ENCODE measurements at places on chromosomes 7 and 10.

DNA sequence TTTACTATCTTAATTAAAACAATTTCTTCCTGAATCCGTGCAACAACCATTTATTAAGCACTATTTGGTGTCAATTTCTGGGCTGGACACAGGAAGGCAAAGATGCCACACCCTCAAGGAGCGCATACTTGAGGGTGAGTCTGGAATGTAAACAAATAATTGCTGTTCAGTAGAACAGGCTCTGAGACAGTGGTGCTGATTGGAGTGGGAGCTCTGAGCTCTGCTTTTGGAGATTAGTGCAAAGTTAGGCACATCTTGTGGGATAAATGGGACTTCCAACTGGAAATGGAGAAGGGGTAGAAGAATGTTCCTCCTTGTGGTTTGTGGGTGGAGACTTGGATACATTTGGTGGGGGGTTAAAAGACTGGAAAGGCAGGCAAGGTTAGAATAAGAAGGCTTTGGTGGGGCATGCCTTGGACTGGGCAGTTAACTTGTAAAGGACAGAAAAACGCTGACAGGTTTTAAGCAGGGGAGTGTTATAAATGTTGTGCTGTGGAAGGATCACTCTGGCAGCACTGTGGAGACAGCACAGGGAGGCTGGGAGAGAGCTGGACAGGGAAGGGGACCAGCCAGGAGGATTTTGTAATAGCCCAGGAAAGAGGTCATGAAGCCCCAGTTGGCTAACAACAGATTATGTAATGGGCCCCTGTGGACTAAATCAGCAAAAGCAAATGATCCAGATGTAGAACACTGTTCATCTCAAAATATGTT lies 80.7 kb downstream of the ZNF365 start:
- no peak for DNase-seq

DNA sequence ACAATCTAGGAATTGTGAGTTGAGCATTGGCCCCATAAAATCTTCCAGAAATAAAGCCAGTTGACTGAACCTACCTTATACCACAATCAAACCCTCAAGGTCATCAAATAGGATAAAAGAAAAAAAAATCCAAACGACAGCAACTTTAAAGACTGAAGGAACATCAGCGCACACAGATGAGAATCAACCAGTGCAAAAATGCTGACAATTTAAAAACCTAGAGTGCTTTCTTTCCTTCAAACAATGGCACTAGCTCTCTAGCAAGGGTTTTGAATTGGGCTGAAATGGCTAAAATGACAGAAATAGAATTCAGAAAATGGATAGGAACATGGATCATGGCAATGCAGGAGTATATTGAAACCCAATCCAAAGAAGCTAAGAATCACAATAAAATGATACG lies 16.1 kb upstream of the POT1 start:
- no peak for DNase-seq

DNA sequence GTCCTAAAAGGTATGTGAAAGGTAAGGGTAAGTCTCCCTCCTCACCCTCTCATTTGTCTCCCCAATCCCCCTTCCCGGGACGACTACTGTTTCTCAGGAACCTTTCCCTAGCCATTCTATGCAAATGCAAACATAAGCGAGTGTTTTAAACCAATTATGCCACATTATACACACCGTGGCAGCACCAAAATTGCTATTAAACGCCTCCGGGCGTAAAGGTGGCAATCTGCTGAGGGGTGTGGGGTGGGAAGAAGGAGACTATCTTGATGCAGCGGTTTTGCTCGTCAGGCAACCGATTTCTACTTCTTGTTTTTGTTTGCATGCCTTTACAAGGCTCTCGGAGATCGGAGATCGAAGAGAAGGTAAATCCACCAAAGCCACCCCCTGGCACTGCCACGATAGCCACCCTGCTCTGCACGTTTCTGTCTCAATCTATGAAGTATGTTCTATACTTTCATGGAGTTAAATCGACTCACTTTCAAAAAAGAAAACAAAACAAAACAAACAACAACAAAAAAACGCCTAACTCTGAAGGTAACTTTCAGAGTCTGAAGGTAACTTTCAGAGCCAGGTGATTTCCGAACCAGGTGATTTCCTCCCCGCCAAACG lies 46.0 kb upstream of the CDK1 start:
- DNase-seq: no peak

GRCh38 chr7:30323006-30323355 lies 38.6 kb downstream of the ZNRF2 start:
- no peak for DNase-seq

DNA sequence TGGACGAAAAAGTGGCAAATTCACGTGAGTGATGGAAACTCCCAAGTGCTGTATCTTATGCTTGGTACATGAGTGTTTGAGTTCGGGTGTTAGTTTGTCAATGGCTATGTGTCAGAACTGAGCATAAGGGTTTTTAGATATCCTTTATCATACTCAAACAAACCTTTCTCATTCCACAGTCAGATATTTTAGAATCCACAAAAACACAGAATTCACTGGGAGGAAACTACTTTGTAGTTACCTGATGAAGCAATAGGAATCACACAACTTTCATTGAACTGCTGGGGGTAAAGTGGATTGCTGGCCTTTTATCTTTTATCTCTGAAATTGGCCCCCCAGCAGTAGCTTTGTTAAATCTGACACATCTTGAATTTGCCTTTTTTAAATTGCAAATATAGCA lies 64.0 kb downstream of the DKK1 start:
- DNase-seq: no peak

GRCh38 chr10:71468363-71469094 lies 71.8 kb downstream of the CDH23 start:
- DNase-seq: no peak

All from NCI-H1694 treated with DMSO at 0.1 percent for 48 hours (cell line).